ENCODE measurements at places on chromosomes 2 and 18.
A peak's percentile ranks its signal among the peaks of the same experiment; 100 is the strongest.

DNA sequence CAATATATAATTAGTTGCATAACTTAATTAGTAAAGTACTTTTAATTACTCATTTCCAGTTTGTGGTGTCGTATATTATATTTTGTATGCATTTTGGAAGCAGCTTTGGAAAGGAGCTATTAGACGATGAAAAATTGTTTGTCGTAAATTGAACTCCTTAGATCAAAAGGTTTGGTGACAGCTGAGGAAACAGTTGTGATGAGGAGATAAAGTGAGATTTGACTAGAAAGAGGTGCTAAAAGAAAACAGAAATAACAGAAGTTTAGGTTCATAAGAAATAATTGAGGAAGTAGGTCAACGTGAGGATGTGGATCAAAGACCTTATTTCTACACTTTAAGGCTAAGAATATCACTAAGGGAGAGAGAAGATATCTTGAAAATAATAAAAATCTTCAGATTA lies 141.9 kb upstream of the NETO1 start:
- no peak for DNase-seq

- DNase-seq = peak; percentile 65
Observed at GRCh38 chr2:234792621-234793022, 159.2 kb upstream of the SH3BP4 start.

GRCh38 chr18:42287047-42287446 lies 332.0 kb downstream of the PIK3C3 start:
- no peak for DNase-seq

- no peak for DNase-seq
Observed at GRCh38 chr2:62760026-62760425, 54.5 kb downstream of the EHBP1 start.

GRCh38 chr2:21812766-21813165 lies 689.0 kb downstream of the TDRD15 start:
- DNase-seq = no peak

- DNase-seq = no peak
Observed at GRCh38 chr2:199791326-199791725, 59.7 kb downstream of the FTCDNL1 start.

- DNase-seq = peak; percentile 76
Observed at GRCh38 chr2:64143169-64144056, 807 bp downstream of the PELI1 start.

- DNase-seq = no peak
Observed at GRCh38 chr18:6009756-6010155, 114.4 kb upstream of the TMEM200C start.

- DNase-seq = no peak
Observed at GRCh38 chr2:161425728-161426454, 9.8 kb downstream of the TBR1 start.

DNA sequence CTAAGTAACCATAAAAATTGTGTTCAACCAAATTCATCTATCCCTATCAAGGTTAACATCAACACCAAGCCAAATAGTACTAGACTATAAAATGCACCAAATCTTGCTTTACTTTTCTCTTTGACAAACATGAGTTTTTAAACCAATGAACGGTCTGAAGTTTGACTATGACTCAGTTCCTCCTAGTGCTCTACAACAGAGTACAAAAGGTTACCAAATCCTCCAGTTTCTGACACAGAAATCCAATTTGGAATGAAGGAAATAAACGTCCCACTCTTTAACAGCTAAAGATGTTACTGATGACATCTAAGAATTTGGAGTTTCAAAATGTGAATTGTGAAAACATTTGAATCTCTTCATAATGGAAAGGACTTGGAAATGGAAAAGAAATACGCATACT lies 11.8 kb upstream of the ACVR1 start:
- DNase-seq = no peak

DNA sequence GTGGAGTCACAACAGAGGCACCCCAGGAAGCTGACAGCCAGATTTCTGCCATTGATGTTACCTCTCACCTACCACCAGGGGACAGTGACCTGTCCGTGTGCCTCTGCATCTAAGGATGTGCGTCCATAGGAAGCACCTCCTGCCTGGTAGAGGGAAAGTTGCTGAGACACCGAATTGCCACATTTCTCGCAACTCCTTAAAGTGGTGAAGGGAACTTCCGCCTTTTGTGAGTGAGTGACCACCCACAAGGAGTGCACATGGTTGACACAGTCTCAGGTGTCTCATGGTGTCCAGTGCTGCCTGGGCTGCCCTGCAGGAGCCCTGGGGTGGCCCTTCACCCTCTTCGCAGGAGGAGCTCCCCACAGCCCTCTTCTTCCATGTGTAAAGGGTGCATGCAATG lies 201.8 kb downstream of the GBX2 start:
- peak; percentile 76 for DNase-seq

GRCh38 chr2:183219888-183220287 lies 95.6 kb downstream of the NUP35 start:
- no peak for DNase-seq

GRCh38 chr2:197273485-197273884 lies 37.1 kb downstream of the ANKRD44 start:
- no peak for DNase-seq

DNA sequence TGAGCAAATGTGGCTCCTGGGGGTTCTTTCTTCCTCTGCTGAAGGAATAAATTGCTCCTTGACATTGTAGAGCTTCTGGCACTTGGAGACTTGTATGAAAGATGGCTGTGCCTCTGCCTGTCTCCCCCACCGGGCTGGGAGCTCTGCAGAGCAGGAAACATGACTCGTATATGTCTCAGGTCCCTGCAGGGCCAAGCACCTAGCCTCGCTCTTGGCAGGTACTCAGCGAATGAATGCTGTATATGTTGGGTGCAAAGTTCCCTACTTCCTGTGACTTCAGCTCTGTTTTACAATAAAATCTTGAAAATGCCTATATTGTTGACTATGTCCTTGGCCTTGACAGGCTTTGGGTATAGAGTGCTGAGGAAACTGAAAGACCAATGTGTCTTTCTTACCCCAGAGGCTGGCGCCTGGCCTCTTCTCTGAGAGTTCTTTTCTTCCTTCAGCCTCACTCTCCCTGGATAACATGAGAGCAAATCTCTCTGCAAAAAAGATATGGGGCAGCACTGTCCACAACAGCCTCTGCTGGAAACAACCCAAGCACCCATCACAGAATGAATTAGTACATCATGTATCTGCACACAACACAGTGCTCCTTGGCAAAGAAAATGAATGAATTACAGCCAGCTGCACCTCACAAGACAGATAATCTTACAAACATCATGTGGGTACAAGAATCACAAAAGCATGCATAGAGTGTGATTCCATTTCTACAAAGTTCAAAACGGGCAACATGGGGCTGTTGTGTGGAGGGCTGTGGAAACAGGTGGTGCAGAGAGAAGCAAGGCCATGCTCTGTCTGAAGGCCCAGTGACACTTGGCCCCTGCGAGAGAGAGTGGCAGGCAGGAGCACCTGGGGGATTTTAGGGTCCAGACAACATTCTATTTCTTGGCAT lies 6.6 kb downstream of the IL1RN start:
- DNase-seq = no peak

DNA sequence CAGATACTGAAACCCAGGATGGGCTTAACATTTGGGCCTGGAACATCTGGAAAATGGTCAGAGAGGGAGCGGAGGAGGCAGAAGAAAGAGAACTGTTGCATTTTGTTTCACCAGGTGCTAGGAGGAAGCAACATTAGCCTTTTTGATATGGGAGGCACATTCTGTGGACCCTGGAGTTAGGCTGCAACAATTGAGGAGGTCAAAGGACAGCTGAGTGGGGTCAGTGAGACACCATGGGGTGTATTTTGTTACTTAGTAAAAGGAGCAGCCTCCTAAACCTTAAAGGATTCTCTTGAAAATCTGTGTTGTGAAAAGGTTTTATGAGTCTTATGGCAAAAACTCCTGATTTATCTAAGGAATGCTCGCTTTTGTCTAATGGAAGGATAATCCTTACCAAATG lies 124.9 kb downstream of the GREB1L start:
- peak; percentile 42 for DNase-seq

GRCh38 chr18:5620289-5620688 lies 76.5 kb upstream of the EPB41L3 start:
- no peak for DNase-seq

- DNase-seq = no peak
Observed at GRCh38 chr2:44822174-44822573, 119.3 kb upstream of the SIX3 start.

DNA sequence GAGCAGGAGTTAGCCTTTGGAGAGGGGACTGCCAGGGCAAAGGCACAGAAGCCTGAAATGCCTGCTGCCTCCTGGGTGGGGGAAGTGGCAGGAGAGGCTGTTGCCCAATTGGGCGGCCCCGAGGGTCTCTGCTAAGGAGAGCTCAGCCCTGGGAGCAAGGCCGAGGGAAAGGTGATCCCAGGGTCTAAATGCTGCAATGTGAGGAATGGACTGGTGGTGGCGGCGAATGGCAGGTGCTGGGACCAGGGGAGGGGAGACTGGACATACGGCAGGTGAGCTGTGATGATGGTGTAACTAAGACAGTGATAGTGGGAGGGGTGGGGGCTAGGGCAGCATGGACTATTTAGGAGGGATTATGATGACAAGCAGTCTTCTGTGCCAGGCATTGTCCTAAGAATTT lies 104.0 kb downstream of the DYSF start:
- peak; percentile 83 for DNase-seq

GRCh38 chr2:57278451-57278850 lies 768.2 kb upstream of the VRK2 start:
- DNase-seq = no peak

GRCh38 chr18:79489051-79489898 lies 93.5 kb downstream of the NFATC1 start:
- peak; percentile 50 for DNase-seq

DNA sequence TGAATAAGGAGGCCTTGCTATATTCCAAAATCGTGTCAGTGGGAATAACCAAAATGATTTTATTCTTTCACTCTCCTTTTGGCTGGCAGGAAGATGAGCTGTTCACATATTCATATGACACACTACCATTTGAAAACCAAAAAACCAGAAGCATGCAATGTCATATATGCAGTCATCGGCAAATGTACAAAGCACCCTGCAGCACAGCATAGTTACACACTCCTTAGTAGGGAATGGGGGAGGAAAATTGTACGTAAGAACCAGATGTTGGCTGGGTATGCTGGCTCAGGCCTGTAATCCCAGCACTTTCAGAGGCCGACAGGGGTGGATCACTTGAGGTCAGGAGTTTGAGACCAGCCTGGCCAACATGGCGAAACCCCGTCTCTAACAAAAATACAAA lies 176.6 kb downstream of the GFPT1 start:
- DNase-seq = no peak

- peak; percentile 59 for DNase-seq
Observed at GRCh38 chr2:240672076-240672700, 10.5 kb downstream of the AQP12B start.

DNA sequence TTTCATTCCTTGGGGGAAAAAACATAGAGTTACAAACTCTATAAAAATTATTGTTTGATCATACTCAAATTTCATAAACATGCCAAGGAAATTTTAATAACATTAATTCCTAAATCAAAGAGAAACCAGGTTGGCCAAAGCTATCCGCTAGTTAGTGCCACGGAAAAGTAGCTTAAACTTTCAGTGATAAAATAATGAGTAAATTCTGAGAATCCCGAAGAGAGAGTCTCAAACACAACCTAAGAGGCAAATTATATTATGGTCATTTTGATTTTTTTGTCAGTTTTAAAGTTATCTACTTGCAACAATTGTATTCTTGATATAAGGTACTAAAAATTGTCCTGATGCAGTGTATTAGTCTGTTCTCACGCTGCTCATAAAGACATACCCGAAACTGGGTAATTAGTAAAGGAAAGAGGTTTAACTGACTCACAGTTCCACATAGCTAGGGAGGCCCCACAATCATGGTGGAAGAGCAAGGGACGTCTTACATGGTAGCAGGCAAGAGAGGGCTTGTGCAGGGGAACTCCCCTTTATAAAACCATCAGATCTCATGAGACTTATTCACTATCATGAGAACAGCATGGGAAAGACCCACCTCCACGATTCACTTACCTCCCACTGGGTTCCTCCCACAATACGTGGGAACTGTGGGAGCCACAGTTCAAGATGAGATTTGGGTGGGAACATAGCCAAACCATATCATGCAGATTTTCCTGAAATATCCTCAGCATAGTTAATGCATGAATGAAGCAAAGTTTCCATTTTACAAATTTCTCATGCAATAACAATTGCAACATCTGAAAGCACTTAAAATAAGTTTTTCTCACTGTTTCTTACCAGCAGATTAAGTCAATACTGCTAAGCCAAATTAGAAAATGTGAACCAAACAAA lies 205.9 kb upstream of the STK17B start:
- DNase-seq = no peak

DNA sequence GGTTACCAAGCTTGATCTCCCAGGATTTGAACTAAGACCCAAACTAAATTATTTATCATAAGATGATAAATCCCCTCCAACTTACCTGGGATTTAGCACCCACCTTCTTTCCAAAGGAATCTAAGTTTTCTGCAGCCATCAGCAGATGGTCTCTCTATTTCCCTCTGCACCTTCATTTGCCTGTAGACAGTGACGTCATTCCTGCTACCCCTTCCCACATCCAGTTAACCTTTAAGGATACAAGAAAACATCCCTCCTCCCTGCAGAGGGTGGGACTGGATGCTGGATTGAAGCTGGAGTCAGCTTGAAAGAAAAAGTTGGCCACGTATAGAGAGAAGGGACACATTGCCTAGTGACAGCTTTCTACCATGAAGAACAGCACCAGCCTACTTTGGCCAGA lies 3.7 kb upstream of the DNER start:
- DNase-seq = no peak

GRCh38 chr2:196165016-196165415 lies 6.4 kb downstream of the STK17B start:
- DNase-seq = no peak

DNA sequence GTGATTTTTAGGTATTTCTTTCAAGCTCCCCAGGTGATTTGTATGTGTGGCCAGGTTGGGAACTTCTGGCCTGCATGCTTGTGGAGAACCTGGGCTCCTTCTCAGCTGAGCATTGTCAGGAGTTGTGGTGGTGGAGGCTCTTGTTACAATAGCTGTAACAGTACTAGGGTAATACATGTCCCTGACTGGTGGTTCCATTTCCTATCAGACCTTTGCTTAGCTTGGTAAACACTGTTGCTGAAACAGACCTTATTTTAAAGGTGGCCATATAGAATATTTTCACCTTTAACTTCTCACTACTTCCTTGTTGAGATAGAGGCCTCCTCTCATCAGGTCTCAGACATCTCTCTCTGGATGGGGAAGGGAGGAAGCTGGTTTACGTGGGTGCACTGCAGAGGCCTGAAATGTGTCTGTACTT lies 79.2 kb downstream of the SETBP1 start:
- no peak for DNase-seq

DNA sequence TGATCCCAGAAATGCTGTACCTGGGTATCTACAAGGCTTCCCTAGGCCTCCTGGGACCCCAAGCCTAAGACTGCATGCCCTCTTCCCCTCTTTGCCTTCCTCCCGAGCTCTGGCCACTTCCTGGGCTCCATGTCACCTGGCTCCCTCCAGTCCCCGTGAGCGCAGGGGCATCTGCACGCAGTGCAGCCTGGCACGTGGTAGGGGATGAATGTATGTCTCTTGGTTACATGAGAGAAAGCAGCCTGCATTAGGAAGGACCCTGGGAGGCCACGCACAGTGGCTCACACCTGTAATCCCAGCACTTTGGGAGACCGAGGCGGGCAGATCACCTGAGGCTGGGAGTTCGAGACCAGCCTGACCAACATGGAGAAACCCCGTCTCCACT lies 15.8 kb downstream of the PASK start:
- DNase-seq = no peak

GRCh38 chr2:172623249-172623965 lies 67.5 kb downstream of the PDK1 start:
- DNase-seq = no peak

GRCh38 chr2:96072746-96073145 lies 38.0 kb upstream of the GPAT2 start:
- no peak for DNase-seq
